ENCODE measurements at places on chromosomes 6 and 20. TPM values are rescaled to one million over a fixed set of nuclear protein-coding genes. Genes with fewer than 3 reads are reported as not detected.
A peak's percentile ranks its signal among the peaks of the same experiment; 100 is the strongest.

DNA sequence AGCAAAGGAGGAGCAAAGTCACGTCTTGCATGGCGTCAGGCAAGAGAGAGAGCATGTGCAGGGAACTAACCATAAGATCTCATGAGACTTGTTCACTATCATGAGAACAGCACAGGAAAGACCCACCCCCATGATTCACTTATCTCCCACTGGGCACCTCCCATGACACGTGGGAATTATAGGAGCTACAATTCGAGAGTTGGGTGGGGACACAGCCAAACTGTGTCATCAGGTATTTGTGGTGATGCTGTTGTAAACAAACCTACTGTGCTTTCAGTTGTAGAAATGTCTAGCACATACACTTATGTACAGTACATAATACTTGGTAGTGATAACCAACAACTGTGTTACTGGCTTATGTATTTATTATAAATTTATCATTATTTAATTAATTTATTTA lies 128.3 kb downstream of the UTRN start:
- peak; percentile 50 for DNase-seq

DNA sequence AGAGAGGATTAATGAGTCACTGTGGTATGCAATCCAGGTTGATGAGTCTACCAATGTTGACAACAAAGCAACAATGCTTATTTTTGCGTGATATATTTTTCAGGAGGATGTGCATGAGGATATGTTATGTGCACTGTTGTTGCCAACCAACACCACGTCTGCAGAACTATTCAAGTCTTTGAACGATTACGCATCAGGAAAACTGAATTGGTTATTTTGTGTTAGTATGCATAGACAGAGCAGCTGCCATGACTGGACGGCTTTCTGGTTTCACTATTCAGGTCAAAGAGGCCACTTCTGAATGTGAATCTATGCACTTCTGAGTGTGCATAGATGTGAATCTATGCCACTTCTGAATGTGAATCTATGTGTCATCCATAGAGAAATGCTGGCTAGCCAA lies 134.0 kb upstream of the GRIK2 start:
- DNase-seq: no peak

- no peak for DNase-seq
These were observed 4.4 kb upstream of the SYNJ2 start for GRCh38 chr6:157977176-157977804.

HLA-DMB gene
- total RNA-seq: 1.7 TPM

GPX5 gene
- not detected for total RNA-seq

Data from fibroblast of villous mesenchyme (primary cell).